ENCODE measurements at places on chromosomes 7 and 10. TPM values are rescaled to one million over a fixed set of nuclear protein-coding genes. Genes with fewer than 3 reads are reported as not detected.

Gene EEPD1
- 9.7 TPM for total RNA-seq

Gene PDGFA
- 63.1 TPM for total RNA-seq

Gene C10orf105
- 0.24 TPM for total RNA-seq

Gene TMEM270
- not detected for total RNA-seq

Gene UMAD1
- total RNA-seq, result 10.7 TPM

Gene NAT16
- not detected for total RNA-seq

Gene COBL
- total RNA-seq, result 0.46 TPM

Gene LRMDA
- 18.0 TPM for total RNA-seq

Gene CISD1
- total RNA-seq, result 38.4 TPM

Gene ZNF727
- total RNA-seq, result 6.4 TPM

DNA sequence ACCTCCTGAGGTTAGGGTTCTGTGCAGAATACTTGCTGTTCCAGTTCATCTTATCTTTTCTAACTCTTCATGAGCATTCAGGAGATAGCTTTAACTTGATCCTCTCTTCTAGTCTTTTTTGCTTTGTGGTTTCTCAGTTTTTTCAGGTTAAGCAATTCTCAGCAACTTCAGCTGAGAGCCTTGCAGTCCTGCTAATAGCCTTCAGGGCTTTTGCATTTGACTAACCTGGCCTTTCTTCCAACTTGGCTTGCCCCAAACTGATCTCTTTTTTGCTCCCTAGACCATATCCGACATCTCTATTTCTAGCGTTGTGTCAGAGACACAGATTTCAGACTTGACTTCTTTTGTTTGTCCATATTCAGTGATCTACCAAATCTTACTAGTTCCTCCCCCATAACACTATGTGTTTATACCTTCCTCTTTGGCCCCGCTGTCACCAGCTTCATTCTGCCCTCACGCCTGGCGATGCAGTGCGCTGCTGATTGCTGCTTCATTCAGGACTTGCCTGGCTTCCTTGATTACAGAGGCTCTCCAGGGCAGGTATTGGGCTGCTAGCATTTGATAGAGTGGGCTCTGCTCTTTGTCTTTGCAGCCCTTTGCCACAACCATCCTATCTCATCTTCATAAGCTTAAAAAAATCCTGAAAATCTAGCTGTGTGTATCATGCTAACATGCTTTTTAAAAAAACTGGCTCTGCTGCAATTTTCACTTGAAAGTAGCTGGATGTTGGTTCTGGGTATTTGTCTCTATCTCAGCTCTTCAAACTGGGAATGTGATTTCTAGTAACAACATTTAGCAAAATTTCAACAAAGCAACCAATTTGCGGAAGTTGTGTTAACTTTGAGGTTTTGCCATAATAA lies 9.6 kb downstream of the CUL1 start:
- no peak for DNase-seq

DNA sequence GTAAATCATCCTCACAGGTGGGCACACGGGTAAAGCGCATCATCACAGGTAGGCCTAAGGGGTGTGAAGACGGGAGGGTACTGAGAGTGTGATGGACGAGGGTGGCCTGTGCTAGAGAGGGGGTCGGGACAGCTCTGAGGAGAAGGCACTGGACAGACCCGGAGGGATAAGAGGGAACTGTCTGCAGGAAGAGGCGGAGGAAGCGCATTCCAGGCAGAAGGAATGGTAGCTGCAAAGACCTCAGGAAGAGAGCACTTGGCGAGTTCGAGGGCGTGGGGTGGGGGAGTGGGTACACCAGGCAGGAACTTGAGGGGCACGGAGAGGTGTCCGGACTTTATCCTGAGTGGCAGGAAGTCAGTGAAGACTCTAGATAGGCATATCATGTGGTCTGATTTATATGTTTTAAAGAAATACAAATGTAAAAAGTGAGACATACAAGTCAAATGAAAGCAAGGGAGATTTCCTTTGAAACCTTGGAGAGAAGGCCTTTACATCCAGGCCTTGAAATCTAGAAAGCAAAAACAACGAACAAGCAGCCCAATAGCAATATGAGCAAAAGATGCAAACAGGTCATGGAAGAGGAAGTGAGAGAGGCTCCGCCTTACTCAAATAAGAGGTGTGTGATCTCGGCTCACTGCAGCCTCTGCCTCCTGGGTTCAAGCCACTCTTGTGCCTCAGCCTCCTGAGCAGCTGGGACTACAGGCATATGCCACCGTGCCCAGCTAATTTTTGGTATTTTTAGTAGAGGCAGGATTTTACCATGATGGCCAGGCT lies 3.6 kb downstream of the LHPP start:
- DNase-seq, result no peak

GRCh38 chr7:104362756-104363155 lies 34.4 kb downstream of the LHFPL3 start:
- no peak for DNase-seq

- DNase-seq, result no peak
These were observed 24.2 kb downstream of the MYPN start for GRCh38 chr10:68133523-68133922.

DNA sequence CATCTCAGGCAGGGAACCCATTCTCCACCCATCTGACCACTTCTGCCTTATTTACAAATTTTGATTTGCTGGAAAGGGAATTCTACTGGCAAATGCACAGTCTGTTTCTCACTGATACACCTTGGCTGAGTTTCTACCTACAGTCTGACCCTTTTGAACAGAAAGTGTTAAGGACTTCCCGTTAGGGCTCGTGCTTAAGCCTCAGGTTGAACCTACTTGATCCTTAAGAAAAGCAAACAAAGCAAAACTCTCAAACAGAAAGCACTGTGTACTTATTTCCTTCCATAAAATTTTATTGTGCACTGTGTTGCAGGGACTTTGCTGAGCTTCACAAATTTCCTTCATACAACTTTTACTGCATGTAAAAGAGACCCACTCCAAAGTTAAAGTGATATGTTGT lies 367.8 kb downstream of the NRG3 start:
- DNase-seq, result no peak

DNA sequence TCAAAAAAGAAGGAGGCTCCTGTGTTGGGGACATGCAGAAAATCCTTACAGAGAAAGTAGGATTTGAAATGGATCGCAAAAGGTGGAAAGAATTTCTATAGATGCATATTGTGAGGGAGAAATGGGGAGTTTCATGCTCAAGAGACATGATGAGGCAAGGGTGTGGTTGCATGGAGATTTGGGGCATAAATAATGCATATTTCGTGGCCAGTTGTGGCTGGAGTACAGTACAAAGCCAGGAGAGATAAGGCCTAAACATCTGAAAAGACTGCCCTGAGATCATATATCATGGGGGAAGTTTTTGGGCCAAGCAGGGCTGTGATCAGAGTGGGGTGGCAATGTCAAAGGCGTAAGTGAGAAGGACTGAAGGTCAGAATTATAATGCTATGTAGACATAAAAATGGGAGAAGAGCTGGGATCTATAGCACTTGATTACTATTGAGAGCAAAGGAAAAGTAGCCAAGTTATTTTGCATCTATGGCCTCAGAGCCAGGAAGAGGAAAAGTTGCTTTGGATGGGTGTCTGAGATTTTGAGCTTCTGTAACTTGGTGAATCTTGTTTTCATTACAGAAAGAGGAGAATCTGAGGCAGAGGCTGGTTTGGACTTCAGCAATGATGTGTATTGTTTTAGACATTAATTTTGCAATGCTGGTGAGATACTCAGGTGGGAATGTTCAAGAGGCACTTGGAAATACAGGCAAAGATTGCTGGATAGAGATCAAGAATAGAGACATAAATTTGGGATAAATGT lies 166.6 kb downstream of the INHBA start:
- DNase-seq, result no peak

DNA sequence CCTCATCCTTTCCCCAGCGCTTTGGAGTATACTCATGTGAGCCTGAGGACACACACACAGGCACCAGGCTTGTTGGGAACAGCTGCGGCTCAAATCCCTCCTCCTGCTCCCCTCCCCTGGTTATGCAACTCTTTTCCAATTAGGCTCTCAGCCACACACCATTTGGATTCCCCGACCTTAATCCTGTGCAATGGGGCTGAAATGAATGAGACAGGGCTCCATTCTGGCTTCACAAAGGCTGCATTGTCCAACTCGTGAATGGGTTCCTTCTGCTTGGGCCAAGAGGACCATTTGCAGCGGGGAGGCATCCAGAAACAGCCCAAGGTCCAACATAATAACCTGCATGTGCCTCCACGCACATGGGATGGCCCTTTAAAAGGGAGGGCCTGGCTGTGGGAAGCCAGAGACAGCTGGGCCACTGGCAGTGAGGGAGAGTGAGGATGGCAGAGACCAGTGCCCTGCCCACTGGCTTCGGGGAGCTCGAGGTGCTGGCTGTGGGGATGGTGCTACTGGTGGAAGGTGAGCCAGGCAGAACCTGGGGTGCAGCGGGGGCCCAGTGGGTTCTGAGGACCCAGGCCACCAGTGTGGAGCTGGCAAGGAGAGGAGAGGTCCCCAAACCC lies at the start of gene RGR:
RGR (plus strand) TSS at position 403 of the 620 bp plus-strand sequence; CDS start at position 441, 38 bp downstream.
- no peak for DNase-seq

- DNase-seq, result no peak
These were observed 1.1 kb downstream of the TRRAP start for GRCh38 chr7:98879198-98879978.

DNA sequence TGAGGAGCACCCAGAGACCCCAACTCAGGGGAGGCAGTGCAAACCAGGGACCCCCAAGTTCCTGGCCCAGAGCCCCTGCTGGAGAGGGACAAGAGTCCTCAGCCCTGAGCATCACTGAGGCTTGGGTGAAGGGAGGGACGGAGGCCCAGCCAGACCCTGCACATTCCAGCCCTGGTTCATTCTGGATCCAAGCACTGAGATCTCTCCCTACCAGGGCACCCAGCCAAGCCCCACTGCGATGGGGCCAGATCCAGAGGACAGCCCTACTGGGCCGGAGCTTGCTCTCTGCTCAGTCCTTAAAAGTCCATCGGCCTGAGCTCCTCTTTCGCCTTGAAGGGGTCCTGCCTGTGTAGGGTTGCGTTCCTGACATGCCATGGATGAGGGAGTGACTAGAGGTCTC lies 40.5 kb upstream of the RABGEF1 start:
- peak; percentile 90 for DNase-seq

- no peak for DNase-seq
These were observed 370.0 kb upstream of the IGFBP3 start for GRCh38 chr7:46291050-46291438.

GRCh38 chr7:145520284-145520683 lies 596.3 kb upstream of the CNTNAP2 start:
- DNase-seq, result no peak

GRCh38 chr7:16422917-16423316 lies 1.6 kb upstream of the CRPPA start:
- DNase-seq, result no peak

DNA sequence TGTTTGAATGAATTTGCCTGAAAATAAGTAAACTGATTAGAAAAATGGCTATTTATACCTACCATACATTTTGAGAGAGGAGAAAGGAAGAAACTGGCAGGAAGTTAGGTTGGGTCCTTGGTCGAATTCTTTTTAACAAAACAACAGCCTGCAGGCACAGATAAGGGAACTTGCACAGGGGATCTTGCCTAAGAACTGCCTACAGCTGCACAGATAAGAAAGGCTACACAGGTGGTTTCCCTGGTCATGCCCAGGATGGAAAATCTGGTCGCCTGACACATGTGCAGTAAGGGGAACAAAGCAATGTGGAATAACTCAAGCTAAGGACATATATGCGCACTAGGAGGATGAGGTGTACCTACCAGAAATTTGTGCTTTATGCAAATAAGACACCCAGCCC lies 732.1 kb upstream of the POT1 start:
- peak; percentile 52 for DNase-seq

GRCh38 chr7:35019801-35020200 lies 17.5 kb downstream of the DPY19L1 start:
- no peak for DNase-seq

DNA sequence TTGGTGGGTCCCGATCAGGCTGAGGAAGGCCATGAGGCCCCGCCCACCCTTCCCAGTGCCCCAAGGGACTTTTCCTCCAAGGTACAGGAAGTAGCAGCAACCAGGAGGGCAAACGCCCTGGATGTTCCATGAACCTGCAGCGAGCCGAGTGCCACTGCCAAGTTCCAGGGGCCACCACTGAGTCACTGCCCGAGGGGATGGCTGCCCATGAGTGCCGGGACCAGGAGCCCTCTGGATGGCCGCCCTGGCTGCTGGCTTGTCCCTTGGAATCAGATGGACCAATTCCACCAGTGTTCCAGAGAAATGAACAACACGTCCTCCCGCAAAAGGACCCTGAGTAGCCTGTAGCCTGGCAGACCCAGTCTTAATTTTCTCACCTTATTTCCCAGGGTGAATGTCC lies 74.2 kb downstream of the ZRANB1 start:
- peak; percentile 89 for DNase-seq

DNA sequence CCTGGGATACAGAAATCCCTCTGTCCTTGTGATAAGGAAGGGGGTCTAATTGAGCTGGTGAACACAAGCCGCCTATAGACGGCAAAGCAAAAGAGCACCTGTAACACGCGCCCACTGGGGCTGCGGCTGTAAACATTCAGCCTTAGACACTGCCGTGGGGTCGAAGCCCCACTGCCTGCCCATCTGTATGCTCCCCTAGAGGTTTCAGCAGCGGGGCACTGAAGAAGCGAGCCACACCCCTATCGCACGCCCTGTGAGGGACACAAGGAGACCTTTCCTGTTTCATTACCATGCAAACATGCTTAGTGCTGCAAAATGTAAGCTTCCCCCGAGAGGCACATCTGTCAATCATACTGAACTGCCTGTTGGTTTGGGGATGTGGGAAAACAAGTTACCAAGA lies 82.1 kb downstream of the NRP1 start:
- no peak for DNase-seq

- DNase-seq, result no peak
These were observed 8.7 kb upstream of the CAMK2B start for GRCh38 chr7:44333911-44334733.

DNA sequence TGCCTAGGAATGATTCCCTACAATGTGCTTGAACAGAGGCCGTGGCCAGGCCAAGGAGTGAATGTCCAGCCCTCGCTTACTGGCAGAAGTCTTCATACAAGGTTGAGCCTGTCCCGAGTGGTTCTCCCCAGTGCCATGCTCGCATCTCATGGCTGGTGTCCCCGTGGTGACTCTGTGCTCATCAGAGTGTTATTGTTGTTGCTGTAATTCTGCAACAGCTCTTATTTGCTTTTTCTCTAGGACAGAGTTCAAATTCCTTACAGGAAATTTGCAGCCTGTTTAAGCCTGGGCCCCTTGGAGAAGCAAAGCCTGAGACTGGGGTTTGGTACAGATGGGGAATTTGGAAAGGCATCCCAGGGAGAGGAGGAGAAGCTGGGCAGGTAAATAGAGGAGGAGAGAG lies 157.7 kb upstream of the PRR15 start:
- DNase-seq, result no peak

GRCh38 chr10:122525788-122526187 lies 34.8 kb upstream of the DMBT1 start:
- DNase-seq, result no peak
